Mammary epithelial cell (primary cell): ENCODE measurements at places on chromosomes 5 and 9. TPM values are rescaled to one million over a fixed set of nuclear protein-coding genes. Genes with fewer than 3 reads are reported as not detected.
A peak's percentile ranks its signal among the peaks of the same experiment; 100 is the strongest.

DNA sequence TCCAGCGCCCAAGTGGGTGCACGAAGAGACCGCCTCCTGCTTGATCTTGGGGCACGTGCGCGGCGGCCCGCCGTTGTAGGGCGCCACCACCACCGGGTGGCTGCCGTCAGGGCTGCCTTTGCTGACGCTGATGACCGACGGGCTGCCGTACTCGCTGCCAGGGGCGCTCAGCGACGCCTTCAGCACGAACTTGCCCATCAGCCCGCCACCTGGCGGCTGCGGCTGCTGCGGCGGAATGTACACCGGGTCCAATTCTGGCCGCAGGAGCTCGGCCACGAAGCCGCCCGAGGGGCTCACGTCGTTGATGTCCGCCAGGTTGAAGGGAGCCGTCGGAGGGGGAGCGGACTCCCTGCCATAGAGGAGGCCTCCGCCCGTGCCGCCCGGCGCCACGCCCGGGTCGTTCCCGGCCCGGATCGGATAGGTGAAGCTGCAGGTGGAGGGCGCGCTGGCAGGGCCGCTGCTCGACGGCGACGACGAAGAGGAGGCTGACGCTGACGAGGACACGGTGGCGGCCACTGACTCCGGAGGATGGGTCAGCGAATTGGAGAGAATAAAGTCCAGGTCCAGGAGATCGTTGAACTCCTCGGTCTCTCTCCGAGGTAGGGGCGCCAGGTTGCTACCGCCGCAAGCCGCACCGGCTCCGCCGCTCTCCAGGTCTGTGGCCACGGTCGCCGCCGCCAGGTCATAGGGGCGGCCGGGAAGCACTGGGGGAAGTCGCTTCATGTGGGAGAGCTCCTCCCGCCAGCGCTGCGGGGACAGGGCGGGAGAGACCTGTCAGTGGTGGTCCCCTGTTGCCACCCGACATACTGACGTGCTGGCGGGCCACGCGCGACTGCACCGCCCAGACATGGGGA lies 1.8 kb downstream of the KLF4 start:
- DNase-seq, result no peak

DNA sequence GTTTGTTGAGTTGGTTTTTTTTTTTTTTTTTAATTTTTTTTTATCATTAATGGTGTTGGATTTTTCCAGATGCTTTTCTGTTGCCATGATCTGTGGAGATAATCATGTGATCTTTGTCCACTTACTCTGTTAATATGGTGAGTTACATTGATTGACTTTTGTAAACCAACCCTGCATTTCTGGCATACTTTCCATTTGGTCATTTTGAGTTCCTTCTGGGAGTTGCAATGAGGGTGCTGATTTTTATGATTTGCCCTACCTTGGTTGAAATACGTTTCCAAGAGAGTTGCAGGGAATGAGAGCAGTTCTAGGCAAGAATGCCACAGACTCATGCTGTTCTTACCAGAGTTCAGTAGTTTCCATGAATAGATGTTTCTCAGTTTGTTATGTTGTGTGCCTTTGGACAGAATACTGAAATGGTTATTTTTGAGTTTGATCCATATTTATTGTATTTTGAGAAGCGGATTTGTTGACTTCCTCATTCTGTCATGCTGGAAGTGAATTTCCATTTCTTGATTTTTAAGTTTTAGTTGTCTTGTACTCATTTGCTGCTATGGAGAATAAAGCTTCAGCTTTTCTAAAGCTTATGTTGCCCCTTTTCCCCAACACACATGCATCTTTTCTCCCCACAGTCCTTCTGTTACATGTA lies 69.0 kb downstream of the SCAMP1 start:
- DNase-seq, result no peak

- no peak for DNase-seq
Measured at GRCh38 chr5:157613385-157614245, 38.0 kb upstream of the ADAM19 start.

- DNase-seq, result no peak
Measured at GRCh38 chr9:92714016-92714415, 44.1 kb upstream of the IPPK start.

- no peak for DNase-seq
Measured at GRCh38 chr5:7474821-7475403, 79.0 kb downstream of the ADCY2 start.

GRCh38 chr5:68080282-68081050 lies 135.1 kb upstream of the PIK3R1 start:
- no peak for DNase-seq

- no peak for DNase-seq
Measured at GRCh38 chr5:176659512-176659839, 12.2 kb downstream of the TSPAN17 start.

DNA sequence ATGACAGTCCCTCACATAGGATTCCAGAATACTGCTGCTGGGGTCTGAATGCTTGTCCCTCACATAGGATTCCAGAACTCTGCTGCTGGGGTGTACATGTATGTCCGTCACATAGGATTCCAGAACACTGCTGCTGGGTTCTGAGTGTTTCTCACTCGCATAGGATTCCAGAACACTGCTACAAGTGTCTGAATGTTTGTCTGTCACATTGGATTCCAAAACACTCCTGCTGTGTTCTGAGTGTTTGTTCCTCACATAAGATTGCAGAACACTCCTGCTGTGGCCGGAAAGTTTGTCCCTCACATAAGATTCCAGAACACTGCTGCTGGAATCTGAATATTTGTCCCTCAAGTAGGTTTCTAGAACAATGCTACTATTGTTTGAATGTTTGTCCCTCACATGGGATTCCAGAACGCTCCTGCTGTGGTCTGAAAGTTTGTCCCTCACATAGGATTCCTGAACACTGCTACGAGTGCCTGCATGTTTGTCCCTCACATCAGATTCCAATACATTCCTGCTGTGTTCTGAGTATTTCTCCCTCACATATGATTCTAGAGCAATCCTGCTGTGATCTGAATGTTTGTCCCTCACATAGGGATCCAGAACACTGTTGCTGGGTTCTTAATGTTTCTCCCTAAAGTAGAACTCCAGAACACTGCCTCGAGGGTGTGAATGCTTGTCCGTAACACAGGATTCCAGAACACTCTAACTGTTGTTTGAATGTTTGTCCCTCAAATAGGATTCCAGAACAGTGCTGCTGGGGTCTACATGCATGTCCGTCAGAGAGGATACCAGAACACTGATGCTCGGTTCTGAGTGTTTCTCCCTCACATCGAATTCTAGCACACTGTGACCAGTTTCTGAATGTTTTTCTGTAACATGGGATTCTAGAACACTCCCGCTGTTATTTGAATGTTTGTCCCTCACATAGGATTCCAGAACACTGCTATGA lies 200.4 kb downstream of the FOXD4L6 start:
- no peak for DNase-seq

DNA sequence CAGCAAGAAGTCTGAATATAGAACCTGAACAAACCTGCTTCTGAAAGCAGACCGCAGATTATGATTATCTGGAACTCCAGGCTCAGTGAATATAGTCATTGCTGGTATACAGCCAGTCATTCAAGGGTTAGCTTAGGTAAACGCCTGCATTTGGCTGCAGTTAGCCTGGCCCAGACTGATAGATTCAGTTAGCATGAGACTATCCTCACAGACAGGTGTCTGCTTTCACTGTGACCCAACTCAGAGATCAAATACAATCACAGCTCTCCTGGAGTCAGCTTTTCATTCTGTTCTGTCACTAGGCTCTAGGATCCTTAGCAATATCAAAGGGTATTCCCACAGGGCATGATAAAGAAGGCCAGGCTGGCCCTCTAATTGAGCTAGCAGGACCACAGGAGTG lies 138.6 kb upstream of the PLCXD3 start:
- DNase-seq, result no peak

GRCh38 chr5:83388608-83389007 lies 82.9 kb upstream of the VCAN start:
- no peak for DNase-seq

GRCh38 chr5:133754575-133755169 lies 142.3 kb upstream of the FSTL4 start:
- DNase-seq, result peak; percentile 7

DNA sequence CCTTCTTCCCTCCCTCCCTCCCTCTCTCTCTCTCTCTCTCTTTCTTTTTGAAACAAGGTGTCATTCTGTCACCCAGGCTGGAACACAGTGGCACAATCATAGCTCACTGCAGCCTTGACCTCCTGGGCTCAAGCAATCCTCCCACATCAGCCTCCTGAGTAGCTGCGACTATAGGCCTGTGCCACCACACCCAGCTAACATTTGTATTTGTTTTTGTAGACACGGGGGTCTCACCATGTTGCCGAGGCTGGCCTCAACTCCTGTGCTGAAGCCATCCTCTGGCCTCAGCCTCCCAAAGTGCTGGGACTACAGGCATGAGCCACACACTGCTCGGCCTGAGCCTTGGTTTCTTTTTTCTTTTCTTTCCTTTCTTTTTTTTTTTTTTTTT lies 45.8 kb downstream of the PLPP7 start:
- no peak for DNase-seq

DNA sequence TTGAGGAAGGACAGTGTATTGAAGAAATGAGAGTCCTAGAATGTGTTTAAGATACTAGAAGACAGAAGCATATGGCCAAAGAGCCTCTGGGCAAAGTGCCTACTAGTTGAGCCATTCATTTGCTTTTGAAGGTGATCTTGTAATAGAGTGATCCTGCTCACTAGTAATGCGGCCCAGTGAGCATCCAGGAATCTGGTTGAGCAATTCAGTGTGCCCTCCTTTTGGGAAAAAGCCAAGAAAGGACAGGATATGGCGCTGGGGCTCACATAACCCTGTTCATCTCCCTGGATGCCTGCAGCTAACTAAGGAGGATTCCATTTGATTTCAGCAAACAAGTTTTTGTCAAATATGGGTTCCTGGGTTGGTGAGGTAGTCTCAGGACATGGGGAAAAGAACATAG lies 16.3 kb downstream of the ADAM19 start:
- DNase-seq, result peak; percentile 74

DNA sequence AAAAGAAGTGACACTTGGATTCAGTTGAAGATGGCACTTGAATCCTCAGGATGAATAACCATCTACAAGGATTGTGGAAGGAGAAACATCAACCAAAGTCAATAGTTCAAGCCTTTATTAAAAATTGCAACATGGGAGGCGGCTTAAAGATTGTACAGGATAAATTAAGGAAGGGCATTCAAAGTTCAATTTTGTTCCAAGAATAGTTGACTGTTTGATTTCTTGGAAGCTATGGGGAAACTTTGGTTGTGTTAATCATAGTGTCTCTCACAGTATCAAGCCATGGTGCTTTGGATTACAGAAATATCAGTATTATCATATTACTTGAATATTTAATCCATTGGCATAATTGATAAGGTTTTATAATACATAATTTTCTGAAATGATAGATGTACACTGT lies 1844.3 kb downstream of the MAT2B start:
- DNase-seq, result no peak

GRCh38 chr9:136779808-136780207 lies 11.3 kb upstream of the TMEM141 start:
- no peak for DNase-seq

- peak; percentile 47 for DNase-seq
Measured at GRCh38 chr5:146565764-146566367, 49.9 kb upstream of the GPR151 start.

DNA sequence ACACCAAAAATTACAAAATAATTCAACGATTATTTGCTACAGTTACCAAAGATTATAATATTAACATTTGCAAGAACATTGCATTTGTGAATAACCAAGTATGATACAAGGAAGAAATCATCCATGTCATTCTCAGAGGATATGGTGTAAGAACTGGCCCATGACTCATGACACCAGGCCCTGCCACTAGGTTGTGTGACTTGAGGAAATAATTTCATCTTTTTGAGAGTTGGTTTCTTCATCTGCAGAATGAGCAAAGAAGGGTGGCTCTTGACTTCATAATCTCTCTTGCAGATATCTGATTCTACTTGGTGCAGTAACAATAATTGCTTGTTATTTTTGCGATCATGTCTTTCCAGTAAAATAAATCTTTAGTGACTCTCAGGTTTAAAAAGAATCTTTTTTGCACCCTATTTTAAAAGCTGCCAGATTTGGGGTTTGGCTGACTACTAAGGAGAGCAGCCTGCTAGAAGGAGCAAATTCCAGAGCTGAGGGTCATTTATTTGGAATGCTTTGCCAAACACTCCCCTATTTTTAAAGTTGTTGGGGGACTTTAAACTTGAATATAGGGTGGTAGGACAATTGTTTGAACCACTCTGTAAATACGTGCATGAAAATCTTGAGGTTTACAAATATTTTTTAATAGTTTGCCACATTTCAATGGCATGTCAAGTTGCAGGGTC lies 23.5 kb downstream of the ITGA1 start:
- peak; percentile 29 for DNase-seq

GRCh38 chr5:1856596-1857255 lies 26.0 kb downstream of the IRX4 start:
- DNase-seq, result no peak

DNA sequence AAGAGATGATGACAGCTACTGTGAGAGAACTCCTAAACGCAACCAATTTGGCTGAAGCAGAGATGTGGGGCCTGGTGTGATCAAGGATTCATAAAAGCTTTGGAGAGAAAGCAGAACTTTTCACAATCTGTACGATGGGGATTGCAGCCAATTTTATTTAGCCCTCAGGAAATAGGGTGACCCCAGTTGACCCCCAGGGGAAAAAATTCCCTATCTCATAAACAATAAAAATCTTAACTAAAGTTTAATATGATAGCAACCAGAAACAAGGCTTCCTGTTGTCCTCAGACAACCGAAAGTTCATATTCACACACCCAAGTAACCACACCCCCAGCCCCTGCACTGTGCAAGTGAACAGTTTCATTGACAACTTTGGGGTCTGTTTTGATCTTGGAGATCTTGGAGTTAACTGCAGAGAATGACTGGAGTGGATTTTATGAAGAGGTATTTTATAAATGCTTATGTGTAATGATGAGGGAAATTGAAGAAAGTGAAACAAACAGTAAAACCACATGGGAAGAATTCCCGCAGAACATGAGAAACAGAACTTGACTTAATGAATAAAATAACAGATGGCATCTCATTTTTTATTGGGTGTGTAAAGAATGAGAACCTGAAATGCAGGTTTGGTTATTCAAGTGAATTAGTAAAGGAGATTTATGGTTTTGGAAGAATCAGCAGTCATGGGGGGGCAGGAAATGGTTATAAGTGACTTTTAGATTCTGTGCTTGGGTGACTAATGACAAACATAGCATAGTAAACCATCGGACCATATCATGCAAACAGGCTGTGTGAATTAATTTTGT lies 94.5 kb downstream of the PDE4D start:
- peak; percentile 69 for DNase-seq

DNA sequence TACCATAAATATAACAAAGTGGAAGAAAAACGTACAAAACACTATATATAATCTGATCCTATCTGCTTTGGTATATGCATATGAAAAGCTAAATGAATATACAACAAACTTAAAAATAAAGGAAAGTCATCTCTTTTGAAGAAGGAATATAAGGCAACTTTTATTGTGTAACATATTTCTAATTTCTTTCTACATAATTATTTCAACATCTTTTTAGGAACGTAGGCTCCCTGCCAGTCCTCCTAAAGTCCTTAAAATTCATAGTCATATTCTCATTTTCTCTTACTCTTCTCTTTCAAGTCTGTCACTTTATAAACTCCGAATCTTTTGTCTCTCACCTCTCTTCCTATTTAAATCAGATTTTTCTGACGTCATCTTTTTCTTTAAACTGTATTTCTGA lies 9.6 kb downstream of the DEPDC1B start:
- no peak for DNase-seq

Gene CCL21
- total RNA-seq, result not detected in 2 replicates

Gene CNTLN
- total RNA-seq, result 3.5 TPM

Gene TCF7
- total RNA-seq, result 1.8 and 3.3 TPM in 2 replicates

Gene PPIC
- 26.5 TPM for total RNA-seq

Gene ALDH1A1
- total RNA-seq, result not detected in 2 replicates

Gene IFNA13
- total RNA-seq, result not detected in 2 replicates

Gene GLIPR2
- 2.1 and 2.8 TPM in 2 replicates for total RNA-seq

Gene SPATA31E1
- total RNA-seq, result not detected
